ENCODE measurements at places on chromosomes 1 and 21.

GRCh38 chr1:81703756-81704463 lies 96.8 kb upstream of the ADGRL2 start:
- no peak for DNase-seq

DNA sequence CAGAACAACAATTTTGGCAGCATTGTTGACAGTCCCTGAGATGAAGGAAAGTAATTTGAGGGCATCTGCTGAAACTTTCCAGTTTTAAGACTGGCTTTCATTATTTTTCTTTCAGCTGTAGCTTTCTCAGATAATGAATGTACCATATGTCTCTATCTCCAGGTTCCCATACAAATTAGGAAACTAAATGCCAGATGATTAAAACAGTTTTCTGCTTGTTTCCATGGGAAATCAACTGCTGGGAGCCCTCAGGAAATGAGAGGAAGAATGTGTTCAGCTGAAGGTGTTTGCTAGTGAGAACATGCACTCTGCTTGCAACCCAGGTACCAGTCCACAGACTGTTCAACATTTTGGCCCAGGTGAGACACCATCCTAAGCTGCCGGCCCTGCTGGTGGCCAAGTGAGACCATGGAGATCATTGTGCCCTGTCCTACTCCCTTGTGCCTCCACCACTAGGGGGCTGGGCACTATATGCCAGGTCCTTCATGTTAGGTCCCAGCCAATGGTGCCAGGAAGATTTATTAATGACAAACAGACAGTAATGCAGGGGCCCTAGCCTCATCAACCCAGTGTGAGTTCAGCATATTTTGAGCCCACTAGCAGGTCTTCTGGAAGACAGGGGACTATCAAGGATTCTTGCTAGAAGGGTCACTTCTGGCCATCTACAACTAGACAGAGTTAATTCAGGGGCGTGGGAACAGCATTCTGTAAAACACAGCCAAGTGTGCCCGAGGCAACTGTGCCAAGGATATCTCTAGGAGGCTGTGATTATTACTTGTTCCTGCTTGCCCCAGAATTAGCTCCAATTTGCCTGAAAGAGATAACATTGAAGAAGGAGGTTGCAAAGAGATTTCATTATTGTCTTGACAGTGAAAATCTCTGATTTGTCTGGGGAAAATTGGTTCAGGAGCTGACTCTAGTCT lies 17.0 kb upstream of the LRRC8C start:
- DNase-seq: no peak

DNA sequence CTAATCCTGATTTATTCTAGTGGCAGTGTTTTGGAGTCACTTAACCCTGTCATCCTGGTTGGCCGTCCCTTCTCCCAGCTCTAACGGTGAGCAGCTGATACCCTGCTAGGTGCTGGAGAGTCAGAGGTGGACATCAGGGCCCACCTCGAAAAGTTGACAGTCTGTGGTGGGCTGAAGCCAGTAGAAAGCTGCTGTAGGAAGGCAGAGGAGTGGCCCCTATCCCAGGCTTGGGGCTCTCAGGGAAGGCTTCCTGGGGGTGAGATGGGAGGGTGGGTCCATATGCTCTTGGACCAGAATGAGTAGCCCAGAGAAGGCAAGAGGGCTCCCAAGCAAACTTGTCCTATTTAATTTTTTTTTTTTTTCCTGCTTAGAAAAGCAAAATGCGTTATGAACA lies 475 bp upstream of the RPL5 start:
- DNase-seq: no peak

DNA sequence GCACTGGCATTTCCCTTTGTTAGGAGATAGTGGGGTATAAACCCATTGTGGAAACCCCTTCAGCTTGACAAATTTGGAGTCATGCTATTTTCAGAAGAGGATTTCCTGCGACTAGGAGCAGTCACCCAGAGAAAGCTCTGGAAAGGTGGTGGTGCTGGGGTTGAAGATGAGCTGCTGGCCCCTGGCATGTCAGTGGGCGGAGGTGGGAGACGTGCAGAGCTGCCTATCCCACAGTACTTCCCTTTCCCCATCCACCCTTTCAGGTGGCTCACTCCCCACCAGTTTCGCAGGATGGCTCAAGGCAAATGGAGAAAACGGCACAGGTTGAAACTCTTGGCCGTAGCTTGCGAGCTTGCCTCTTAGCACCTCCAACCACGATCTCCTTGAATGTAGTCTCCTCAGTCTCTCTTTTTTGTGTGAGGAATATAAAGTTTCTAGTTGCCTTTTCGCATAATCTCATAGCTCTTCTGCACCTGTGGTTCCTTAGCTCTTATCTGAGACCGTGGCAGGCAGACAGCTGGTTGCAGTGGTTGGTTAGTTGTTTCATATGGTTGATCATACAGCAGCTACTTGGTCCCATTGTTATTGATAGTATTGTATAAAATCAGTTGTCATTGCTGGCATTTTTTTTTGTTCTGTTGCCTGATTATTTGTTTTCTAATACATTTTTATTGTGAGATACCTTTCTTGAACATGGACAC lies 48.2 kb downstream of the ADARB1 start:
- DNase-seq: no peak
